ENCODE measurements at places on chromosomes 5 and 9. TPM values are rescaled to one million over a fixed set of nuclear protein-coding genes. Genes with fewer than 3 reads are reported as not detected.

FOXD1 gene
- not detected for total RNA-seq

PAEP gene
- not detected for total RNA-seq

SLC6A3 gene
- total RNA-seq: not detected

VCAN gene
- total RNA-seq: 0.39 TPM

PGM5 gene
- total RNA-seq: 0.42 TPM

ANKRD34B gene
- total RNA-seq: not detected

ROPN1L gene
- 1.5 TPM for total RNA-seq

IL3 gene
- total RNA-seq: not detected

SLC36A2 gene
- not detected for total RNA-seq

BRINP1 gene
- not detected for total RNA-seq

GPR150 gene
- 2.2 TPM for total RNA-seq
